ENCODE measurements at places on chromosomes 12 and 14. TPM values are rescaled to one million over a fixed set of nuclear protein-coding genes. Genes with fewer than 3 reads are reported as not detected.

- no peak for DNase-seq
Observed at GRCh38 chr12:24835377-24835776, 113.5 kb downstream of the BCAT1 start.

The FAM222A gene
- 14.5 TPM for total RNA-seq

GRCh38 chr12:1439687-1440086 lies 154.7 kb downstream of the FBXL14 start:
- DNase-seq: no peak

The SERPINA10 gene
- total RNA-seq: not detected

- DNase-seq: no peak
Observed at GRCh38 chr12:97968641-97969197, 506.1 kb downstream of the RMST start.

GRCh38 chr14:64772397-64772950 lies 68.2 kb downstream of the PLEKHG3 start:
- no peak for DNase-seq

- no peak for DNase-seq
Observed at GRCh38 chr12:80443974-80444666, at the start of gene PTPRQ. Gene PTPRQ, plus strand, starts transcription at chr12:80444235. Its CDS starts 111 bp downstream, at chr12:80444346.

DNA sequence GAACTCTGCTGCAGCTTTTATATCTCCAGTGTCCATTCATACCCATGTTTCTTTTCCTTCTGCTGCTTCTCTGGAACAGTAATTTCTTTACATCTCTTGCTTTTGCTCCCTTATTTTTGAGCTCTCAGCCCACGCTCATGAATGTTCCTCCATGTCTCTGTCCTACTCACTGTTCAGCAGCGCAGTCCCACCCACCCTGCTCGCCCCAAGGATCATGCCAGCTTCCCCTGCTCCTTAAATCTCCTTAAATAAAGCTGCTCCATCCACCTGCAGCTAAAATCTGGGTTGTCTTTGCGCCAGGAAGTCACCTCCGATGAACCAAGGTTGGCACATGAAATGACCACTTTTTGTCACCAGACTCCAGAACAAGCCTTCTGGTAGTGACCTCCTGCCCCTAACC lies 201.1 kb upstream of the RGS6 start:
- DNase-seq: no peak

- peak; percentile 61 for DNase-seq
Observed at GRCh38 chr12:108629824-108630476, 3.7 kb downstream of the SELPLG start.

The LRTM2 gene
- not detected for total RNA-seq

The BEGAIN gene
- 1.7 TPM for total RNA-seq

The HOXC9 gene
- not detected for total RNA-seq

DNA sequence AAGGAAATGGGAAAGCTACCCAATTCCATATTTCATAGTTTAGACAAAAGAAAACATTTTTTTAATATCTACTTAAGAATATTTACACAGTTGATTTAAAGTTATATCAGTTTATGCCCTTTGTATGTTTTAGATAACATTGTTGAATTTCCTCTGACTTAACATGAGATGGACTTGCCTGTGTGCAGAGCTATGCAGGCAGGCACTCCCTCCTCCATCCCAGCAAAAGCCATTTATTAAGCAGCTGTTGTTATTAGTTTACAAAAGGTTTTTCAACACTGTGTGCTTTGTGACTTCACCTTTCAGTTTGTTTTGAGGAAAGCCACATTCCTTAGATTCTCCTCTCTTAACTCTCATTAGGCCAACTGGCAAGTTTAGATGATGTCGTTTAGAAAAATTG lies 337.5 kb upstream of the PDE3A start:
- DNase-seq: no peak

DNA sequence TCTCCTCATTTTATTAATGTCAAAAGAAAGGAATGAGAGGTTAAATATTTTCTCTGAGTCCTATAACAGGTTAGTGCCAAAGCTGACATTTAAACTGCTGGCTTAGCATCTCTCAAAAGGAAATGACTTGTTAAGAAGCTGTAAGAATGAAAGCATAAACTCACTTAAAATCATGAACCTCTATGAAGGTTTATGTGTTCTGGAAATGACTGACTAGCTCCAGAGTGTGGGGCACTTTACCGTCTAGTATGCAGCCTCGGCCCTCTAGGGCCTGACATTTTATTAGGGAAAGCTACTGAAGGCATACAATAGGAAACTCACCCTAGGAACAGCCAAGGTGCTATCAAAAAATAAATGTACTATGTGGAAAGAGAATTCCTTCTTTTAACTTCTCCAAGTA lies 35.1 kb downstream of the SPX start:
- no peak for DNase-seq

The KRT72 gene
- total RNA-seq: not detected

The LRRIQ1 gene
- 0.29 TPM for total RNA-seq

The PLEK2 gene
- total RNA-seq: 0.35 TPM

DNA sequence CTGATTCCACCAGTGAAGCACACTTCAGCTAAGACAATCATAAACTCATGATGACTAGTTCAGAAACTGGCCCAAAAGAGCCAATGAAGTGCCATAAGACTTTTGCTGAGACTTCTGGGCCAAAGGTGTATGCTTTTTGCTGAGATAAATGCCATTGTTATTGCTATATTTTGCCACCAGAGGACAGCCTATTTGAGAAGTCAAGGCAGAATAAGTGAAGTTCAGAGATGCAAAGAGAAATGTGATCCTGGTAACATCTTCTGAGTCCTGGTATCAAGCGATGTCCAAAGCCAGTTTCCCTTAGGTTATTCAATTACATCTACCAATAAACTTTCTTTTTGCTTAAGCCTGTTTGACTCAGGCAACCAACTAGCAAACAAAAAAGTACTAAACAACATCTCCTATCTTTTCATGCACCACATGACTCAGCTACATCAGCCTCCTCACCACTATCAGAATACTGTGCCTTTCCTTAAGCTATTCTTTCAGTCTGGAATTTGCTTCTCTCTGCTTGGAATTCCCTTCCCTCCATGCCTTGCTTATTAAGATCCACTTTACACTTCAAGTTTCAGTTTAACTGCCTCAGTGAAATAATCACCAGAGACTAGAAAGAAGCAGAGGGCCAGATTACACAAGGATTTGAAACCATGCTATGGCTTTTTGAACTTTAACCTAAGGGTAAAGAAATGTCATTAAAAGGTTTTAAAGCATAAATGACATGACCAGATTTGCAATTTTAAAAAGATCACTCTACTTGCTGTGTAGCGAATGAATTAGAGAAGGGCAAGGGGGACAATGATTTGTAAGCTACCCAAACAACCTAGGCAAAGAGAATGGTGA lies 14.0 kb downstream of the CRY1 start:
- DNase-seq: no peak

The TPPP2 gene
- total RNA-seq: 1.6 TPM

The OVCH1 gene
- 0.31 TPM for total RNA-seq

DNA sequence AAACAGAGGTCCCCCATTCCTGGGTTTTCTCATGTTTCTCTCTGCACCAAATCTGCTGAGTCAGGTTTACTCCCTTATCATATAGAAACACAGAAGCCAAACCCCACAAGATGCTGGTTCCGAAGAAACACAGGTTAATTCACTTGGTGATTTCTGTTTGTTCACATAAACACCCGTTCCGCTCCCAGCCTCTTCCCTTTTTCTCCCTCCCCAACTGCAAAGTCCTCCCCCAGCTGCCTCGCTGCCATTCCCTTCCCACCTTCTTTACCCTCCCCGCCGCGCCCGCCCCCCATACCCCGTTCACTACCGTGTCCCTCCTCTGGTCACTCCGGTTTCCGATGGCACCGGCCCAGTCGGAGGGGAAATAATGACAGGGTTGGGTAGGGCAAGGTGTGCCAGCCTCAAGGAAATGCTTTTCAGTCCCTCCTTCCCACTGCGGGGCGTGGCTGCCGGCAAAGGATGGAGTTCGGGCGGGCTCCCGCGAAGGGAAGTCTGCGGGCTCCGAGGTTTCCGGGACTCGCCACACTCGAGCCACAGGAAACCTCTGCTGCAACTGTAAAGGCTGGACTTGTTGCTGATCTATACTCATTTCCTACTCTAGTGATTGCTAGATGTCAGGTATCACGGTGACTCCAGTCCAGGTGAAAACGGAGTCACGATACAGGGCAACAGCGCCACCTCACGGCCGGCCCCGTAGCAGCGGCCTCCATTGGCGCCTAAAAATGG lies at the start of gene STYK1:
Gene STYK1, minus strand, starts transcription at position 394 of the 726 bp plus-strand sequence. CDS start 39,434 bp downstream, outside the sequence.
- peak; percentile 50 for DNase-seq

GRCh38 chr12:5973461-5974115 lies 28.5 kb upstream of the ANO2 start:
- peak; percentile 55 for DNase-seq

DNA sequence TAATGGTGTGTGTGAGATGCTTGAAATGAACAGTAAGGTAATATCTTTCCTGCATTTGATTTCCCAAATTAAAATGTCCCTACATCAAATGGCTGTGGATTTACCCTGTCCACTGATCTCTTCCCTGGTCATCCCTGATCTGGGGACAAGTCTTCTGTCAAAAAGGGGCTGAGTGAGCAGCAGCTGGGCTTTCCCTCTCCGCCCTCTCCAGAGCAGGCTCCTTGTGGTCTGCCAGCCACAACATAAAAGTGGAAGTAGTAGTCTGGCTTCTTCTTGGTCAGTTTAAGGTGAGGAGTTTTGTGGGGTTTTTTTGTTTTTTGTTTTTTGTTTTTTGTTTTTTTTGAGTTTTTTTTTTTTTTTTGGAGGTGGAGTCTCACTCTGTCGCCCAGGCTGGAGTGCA lies 25.2 kb upstream of the PLXNC1 start:
- no peak for DNase-seq

The CPM gene
- 18.4 TPM for total RNA-seq

DNA sequence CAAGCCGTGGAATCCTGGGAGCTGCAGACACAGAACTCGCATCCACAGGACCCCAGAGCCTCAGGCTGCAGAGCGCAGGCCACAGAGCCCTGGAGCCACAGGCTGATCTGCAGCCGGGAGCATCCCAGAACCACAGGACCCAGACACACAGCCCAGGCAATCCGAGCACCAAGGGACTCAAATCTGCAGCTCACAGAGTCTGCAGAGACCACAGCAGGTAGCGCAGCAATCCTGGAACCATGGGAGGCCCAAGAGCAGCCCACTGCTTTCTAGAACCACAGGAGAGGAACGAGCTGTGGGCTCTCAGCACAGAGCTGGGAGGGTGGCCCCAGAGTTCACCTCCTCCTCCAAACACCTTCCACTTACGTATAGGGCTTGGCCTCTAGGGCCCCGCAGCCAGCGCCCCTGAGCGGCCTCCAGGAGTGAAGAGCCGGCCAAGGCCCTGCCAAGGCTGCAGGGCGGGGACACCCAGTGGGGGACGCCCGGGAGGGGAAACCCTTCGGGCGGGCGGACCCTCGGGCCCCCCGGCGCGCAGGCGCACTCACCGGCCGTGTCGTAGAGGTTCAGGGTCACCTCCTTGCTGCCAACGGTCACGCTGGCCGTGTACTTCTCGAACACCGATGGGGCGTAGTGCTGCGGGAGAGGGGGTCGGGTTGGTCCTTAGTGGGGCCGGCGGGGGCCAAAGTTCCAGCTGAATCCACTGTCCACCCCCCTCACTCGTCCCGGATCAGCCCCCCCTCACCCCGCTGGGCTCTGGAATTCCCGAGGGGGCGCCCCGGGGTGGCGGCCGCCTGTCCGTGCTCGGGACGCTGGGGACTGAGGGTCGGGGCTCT lies 665 bp downstream of the RHOF start:
- DNase-seq: no peak

GRCh38 chr12:25651931-25652330 lies 98.8 kb upstream of the LMNTD1 start:
- DNase-seq: no peak

DNA sequence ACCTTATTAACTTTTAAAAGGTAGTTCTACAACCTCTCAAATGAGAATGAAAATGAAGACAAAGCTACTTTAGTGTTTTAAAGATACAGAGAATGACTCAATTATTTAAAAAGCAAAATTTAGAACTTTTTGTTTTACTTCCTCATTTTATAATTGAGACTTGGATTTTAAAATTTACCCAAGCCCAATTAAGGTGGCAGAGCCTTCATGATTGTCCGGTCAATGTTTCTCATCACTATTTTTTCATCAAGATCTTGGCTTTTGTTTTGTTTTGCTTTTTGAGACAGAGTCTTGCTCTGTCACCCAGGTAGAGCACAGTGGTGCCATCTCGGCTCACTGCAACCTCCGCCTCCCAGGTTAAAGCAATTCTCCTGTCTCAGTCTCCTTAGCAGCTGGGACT lies 32.7 kb downstream of the PPP4R3A start:
- DNase-seq: no peak

DNA sequence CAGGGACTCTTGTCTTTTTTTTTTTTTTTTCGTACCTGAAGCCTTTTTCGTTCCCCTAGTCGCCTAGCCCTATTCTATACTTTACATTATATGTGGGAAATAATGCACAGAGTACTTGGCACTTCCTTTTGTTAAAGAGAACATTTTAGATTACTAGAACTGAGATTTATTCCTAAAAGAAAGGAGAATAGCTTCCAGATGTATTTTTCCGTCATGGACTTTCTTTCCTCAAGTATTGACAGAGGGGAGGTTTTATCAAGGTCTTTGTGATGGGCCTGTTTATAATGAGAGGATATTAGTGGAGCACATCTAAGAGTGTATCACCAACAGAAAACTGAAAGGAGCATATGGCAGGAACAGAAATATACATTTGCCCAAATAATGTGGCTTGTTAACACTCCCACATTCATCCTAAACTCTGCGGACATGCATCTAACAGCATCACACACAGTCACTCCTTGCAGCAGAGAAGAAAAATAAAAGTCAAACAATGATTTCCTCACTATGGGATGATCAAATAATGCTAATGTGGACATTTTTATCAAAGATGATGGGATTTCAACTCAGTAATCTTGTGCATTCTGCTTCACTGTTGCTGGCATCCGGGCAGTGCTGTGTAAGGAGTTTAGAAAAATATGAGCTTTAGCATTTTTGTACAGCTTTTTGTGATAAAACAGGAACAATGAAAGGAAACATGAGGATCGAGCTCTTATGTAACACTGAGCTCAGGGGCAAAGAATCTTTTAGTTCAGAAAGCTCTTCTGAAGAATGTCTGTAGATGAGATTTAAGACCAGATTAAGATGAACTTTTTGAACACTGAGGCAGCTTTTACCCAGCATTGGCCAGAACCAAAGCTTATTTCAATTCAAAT lies 183.1 kb downstream of the EGLN3 start:
- no peak for DNase-seq

DNA sequence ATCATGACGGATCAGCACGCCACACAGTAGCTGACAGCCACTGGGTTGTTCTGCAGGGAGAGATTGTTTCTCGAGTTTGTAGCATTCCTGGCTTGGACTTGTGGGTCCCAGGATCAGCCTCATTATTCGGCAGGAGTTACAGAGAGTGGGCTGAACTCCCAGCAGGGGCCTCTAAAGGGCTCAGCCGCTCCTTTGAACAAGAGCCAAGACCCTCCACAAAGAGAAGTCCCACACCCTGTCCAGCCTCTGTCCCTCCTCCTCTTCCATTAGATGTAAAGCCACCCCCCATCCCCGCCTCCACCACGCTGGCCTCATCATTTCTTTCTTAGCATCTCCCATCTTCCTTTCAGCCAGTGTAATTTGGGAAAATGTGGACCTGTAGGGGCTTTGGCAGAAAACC lies 96.7 kb upstream of the HSPB8 start:
- no peak for DNase-seq

- no peak for DNase-seq
Observed at GRCh38 chr12:1533602-1534304, 60.6 kb downstream of the FBXL14 start.

GRCh38 chr12:82456633-82457032 lies 98.3 kb downstream of the METTL25 start:
- no peak for DNase-seq

GRCh38 chr12:128734371-128734770 lies 89.4 kb downstream of the SLC15A4 start:
- no peak for DNase-seq

GRCh38 chr12:91988086-91988923 lies 157.3 kb downstream of the BTG1 start:
- no peak for DNase-seq

GRCh38 chr14:104140463-104141331 lies 2.3 kb downstream of the KIF26A start:
- DNase-seq: peak; percentile 10

Data from left cardiac atrium (tissue), 4 donors.